GM23338 (cell line): ENCODE measurements at places on chromosomes 3 and 15.

DNA sequence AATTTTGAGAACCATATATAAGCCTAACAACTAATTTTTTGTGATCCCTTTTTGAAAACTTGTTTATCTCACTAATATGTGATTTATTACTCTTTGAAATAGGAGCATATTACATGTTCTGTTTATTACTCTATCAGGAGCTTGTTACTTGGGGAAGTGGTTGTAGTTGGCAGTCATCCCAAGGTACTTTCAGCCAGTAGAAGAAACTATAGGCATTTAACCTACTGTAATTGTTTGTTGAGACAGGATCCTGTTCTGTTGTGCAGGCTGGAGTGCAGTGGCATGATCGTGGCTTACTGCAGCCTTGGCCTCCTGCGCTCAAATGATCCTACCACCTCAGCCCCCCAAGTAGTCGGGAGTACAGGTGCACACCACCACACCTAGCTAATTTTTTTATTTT is 195.6 kb downstream of the TCF12 start:
- no peak for DNase-seq

DNA sequence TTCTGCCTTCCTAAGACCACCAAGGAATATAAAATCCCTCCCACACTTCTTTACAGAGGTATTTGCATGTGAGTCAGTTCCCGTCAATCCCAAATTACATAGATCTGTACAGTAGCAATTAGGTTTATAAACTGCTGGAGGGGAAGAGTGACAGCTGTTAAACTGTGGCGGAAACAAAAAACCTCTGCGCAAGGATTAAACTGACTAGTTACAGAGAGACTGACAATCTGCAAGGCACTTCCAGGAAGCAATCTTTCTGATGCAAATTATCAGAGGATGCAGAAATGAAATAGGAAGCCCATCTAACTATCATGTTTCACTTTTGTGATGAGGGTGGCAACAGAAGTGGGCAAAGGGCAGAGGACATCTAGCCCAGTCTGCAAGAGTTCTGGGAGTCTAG is 150.4 kb downstream of the RTP4 start:
- DNase-seq: no peak

GRCh38 chr15:63905558-63906265 is 72.0 kb upstream of the HERC1 start:
- no peak for DNase-seq

DNA sequence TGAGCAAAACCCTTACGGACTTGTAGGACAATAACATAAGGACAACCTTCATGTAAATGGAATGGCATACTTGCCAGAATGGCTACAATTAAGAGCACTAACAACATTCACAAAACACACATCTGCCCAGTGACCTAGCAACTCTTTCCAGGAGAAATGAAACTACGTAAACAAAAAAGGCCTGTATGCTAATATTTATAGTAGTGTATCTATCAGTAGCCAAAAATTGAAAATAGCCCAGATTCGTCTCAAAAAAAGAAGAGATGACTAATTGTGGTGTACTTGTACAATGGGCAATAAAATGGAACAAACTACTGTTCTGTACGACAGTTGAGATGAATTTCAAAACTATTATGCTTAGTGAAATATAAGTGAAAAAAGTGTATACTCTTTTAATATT is 38.4 kb downstream of the CMC1 start:
- DNase-seq: no peak

- DNase-seq: peak; percentile 86
Measured at GRCh38 chr3:66037330-66037985, 1.3 kb downstream of the MAGI1 start.

DNA sequence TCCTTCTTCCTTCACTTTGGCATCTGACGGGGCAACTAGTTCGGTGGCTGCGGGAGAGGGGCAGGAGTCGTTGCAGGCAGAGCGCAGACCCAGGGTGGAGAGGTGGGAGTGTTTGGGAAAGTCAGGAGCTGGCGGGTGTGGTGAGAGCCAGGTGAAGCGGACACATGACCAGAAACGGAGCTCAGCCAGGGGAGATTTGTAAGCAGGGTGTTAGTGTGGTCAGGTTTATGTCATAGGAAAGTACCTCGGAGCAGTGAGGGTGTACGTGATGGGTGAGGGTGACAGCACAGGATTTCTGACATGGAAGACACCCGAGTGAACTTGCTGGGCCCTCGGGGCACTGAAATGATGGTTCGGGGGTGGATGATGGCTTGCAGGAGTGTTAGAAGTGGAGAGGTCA is 247.4 kb upstream of the TPM1 start:
- DNase-seq: no peak

DNA sequence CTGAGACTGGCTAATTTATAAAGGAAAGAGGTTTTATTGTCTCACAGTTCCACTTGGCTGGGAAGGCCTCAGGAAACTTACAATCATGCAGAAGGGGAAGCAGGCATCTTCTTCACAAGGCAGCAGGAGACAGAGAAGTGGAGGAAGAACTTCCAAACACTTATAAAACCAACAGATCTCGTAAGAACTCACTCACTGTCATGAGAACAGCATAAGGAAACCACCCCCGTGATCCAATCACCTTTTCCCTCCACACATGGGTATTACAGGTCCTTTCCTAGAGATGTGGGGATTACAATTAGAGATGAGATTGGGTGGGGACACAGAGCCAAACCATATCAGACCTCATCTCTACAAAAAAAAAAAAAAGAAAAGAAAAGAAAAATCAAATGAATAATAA is 25.7 kb downstream of the CGGBP1 start:
- no peak for DNase-seq

DNA sequence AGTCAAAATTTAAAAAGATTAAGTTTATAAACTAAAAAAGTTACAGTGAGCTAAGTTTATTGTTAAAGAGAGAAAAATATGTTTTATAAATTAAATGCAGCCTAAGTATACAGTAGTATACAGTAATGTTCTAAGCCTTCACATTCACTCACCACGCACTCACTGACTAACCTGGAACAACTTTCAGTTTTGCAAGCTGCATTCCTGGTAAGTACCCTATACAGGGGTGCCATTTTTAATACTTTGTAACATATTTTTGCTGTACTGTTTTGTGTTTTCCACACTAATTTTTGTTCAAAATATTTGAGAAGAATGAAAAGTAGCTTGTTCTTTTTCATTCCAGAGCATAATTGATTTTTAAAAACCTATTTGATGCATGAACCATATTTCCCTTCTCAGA is 524.9 kb downstream of the RBMS3 start:
- DNase-seq: no peak

- no peak for DNase-seq
Measured at GRCh38 chr15:31503758-31504461, 177.3 kb downstream of the KLF13 start.

GRCh38 chr3:113521981-113522380 is 7.0 kb upstream of the SPICE1 start:
- no peak for DNase-seq

DNA sequence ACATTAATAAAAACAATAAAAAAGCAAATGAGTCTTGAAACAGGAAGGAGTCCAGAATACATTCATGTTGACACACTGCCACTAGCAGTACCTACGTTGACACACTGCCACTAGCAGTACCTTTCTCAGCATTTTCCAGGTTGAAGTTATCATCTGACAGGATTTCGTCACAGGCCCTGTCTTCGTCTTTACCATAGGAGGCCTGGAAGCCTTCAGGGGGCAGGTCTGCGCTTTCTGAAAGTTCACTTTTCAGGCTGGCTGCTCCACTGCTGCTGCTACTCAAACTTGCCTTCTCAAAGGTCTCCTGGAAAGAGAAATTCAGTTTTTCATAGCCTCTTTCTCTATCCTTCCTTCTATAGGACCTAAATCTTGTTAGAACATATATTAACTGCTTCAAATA is 194.7 kb downstream of the NEK10 start:
- peak; percentile 37 for DNase-seq

DNA sequence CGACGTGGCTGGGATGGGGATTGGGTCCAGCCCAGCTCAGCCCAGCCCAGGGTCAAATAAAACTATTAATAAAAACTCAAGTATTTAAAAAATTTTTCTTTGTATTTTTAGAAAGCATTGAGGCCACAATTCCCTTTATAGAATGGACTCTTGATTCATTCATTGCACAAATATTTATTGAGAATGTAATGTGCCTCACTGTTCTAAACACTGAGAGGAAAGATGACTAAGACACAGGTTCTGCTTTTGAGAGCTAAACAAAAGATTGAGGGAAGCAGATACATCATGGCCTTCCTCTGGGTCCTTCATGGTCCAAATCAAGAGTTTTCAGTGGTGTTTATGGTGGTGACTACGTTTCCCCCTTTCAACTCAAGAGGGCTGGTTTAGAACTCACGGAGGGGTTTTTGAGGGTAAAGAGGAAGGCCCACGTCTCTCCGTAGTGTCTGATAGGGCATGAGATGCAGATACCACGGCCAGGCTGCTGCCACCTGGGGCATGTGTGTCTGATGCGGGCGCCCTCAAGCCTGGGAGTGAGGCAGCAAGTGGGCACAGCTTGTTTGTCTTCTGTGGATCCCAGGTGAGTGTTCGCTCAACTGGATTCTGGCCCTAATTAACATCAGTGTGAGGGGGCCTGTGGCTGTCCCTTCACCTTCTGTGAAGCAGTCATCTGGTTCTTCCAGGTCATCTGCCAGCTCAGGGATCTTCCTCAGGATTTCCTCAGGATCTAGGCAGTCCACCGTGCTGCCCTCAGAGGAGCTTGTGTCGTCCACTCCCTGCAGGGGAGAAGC is 73.5 kb upstream of the SCN5A start:
- no peak for DNase-seq

GRCh38 chr3:103767635-103768034 is 1332.8 kb downstream of the ZPLD1 start:
- no peak for DNase-seq

GRCh38 chr3:9211155-9211950 is 38.1 kb downstream of the SRGAP3 start:
- no peak for DNase-seq

DNA sequence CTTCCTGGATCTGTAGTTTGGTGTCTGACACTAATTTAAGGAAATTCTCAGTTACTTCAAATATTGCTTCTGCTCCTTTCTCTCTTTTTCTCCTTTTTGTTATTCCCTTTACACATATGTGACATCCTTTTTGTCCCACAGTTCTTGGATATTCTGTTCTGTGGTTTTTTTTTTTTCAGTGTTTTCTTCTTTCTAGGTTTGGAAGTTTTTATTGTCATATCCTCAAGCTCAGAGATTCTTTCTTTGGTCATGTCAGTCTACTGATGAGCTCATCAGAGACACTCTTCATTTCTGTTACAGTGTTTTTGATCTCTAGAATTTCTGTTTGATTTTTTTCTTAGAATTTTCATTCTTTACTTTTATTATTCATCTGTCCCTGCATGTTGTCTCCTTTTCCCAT is 140.5 kb downstream of the SPATA16 start:
- DNase-seq: no peak

- no peak for DNase-seq
Measured at GRCh38 chr3:185058796-185059195, 94.1 kb downstream of the C3orf70 start.

DNA sequence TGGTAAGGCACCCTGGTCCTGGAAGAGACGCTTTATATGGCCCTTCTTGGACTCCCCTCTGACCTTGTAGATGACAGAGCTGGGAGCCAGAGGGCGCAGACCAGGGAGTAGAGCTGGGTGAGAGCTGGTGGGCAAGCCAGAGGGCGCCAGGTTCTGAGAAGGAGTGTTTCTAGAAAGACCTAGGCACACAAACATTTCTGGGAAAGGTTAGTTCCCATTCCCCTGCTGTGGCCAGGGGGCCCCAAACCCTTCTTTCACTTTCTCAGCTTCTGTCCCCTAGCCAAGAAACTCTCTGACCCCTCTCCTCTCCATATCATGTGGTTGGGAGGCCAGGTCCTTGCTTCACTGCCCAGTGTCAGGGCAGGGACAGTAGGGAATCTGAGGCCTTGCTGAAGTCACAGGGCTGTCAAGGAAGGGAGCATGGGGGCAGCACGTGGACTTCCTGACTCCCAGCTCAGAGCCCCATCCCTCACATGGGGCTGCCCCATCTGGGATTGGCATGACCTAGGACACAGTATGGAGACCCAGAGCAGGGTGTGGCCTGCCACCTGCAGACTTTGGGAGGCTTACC is 3.6 kb downstream of the HEMK1 start:
- DNase-seq: no peak

DNA sequence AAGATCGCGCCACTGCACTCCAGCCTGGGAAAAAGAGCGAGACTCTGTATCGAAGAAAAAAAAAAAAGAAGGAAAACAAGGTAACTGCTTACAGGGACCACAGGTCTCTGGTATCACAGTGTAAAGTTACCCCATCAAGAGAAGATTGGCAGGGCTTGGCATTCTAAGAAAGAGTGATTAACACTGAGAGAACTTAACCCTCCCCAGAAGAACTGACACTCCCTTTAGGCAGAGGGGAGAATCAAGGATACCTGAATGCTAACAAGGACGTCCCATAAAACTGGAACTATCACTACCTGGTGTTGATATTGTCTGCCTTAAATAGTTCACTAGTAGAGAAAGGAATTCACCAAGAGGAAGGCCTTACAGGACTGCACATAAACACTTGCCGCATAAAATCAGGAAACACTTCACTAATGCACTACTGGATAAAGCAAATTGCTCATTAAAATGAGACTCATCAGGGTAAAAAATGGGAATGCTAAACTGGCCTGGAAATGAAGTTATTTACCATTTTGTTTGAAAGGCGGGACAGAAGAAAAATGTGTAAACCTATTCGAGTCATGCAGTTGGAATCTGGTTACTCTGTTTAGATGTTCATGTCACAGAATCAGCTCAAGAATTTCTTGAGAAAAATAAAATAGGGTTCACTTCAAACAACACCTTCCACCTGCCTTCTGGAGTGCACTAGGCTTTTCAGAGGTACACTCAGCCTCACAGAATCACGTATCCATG is 121.6 kb downstream of the FOXP1 start:
- DNase-seq: no peak

GRCh38 chr15:68493629-68494028 is 61.7 kb upstream of the ITGA11 start:
- DNase-seq: no peak

DNA sequence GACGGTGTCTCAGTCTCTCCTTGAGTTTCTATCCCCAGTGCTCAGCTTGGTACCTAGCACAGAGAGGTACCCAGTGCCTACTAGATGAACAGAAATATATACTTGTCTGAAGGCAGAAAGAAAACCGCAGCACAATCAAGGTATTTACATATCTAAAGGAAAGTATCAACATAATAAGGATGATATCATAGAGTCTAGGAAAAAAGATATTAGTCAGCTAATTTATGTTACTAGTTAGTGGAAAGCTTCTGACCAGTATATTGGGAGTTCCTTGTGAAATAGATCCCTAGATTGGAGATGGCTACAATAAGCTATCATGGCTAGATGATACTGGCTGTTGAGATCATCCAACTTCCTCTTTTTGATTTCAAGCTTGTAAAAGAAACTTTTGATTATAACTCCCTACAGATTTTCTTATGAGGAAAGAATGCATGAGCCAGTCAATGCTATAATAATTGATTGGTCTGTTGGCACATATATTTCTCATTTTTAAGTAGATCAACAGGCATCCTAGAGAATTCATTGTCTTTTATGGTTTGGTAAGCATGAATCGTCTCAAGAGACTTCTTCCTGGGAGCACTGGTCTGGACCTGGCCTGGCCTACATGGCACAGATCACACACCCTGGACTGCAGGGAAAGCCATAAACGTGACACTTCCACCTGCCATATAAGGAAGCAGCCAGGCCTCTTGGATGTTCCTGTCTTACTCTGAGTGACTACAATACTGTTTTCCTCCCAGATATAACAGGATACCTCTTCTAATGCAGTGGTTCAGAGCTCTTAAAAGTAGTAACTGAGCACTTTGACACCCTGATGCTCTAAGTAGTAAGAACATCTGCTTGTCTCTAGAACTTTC is 60.7 kb downstream of the IMPG2 start:
- DNase-seq: no peak
